ENCODE measurements at places on chromosomes 3 and 15. TPM values are rescaled to one million over a fixed set of nuclear protein-coding genes. Genes with fewer than 3 reads are reported as not detected.
A peak's percentile ranks its signal among the peaks of the same experiment; 100 is the strongest.

- DNase-seq, result no peak
Observed at GRCh38 chr15:78259232-78259631, 5.1 kb upstream of the DNAJA4 start.

DNA sequence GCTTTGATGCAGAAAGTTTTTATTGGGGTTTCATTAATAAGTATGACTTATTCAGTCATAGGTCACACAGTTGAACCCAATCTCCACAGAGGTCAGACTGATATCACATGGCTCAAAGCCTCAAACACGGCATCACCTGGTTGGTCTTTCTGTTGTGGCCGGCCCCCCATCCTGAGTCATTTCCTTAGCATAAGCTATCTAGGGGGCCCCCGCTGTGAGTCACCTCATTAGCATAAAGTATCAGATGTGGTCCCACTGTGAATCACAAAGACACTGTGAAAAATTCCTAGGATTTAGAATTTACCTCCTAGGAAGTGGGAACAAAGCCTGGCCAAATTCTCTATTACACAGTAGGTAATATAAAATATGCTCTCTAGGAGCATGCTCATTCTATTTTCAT lies 502.2 kb downstream of the PYDC2 start:
- no peak for DNase-seq

Gene MST1R
- 0.32 TPM for total RNA-seq

GRCh38 chr3:118262800-118263402 lies 771.7 kb downstream of the IGSF11 start:
- no peak for DNase-seq

DNA sequence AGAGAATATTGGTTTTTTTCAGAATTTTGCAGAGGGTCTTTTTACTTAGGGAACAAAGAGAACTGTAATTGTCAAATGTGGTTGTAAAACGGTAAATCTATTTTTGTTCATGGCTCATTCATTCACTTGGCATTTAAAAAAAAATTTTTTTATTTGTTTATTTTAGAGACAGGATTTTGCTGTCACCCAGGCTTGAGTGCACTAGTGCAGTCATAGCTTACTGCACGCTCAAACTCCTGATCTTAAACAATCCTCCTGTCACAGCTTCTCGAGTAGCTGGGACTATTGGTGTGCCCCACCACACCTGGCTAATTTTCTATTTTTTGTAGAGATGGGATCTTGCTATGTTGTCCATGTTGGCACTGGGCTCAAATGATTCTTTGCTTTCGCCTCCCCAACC lies 301.8 kb downstream of the LPP start:
- no peak for DNase-seq

Gene PDZRN3
- 32.5 TPM for total RNA-seq

DNA sequence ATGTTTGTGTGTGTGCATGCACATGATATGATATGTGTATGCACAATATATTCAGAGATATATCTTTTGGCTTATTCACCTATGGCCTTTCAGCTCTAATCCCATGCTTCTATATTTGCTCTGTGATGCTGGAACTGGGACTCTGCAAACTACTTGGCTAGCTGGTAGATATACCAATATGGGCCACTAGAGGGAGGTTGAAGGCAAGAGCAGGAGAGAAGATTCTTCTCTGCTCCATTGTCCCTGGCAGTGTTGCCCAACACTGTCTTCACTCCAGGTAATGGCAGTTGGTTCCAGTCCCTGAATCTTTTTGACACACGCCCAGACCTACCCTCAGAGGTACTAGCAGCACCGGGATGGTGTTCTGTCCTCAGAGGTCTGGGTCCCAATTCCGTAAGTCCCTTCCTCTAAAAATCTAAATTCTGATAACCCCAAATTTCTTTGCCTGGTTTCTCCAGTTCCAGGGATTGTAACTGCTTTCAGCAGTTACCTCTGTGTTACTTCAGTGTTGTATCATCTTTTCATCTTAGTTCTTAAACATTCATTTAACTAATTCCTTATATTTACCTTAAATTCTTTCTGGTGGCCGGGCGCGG lies 44.7 kb downstream of the GTPBP8 start:
- peak; percentile 61 for DNase-seq

- no peak for DNase-seq
Observed at GRCh38 chr3:195394024-195394423, 48.8 kb downstream of the ACAP2 start.

GRCh38 chr3:65886391-65886790 lies 152.3 kb downstream of the MAGI1 start:
- no peak for DNase-seq

DNA sequence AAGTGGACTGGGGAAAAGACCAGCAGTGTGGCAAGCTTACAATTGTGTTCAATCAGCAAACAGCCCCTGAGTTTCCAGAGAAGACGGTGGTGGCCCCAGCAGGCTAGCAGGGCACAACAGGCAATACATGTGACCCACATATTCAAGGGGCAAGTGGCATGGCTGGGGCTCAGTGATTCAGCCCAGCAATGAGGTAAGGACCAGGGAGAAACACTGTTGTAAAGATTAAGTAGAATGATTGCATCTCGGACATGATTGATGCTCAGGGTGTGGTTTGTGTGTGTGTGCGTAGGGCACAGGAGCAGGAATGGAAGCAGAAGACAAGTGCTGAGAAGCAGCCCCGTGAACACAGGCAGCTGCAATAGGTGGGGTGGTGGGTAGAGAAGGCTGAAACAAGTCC lies 37.9 kb downstream of the KLHL6 start:
- no peak for DNase-seq

GRCh38 chr15:60787837-60788691 lies 309.1 kb upstream of the ICE2 start:
- DNase-seq, result no peak

DNA sequence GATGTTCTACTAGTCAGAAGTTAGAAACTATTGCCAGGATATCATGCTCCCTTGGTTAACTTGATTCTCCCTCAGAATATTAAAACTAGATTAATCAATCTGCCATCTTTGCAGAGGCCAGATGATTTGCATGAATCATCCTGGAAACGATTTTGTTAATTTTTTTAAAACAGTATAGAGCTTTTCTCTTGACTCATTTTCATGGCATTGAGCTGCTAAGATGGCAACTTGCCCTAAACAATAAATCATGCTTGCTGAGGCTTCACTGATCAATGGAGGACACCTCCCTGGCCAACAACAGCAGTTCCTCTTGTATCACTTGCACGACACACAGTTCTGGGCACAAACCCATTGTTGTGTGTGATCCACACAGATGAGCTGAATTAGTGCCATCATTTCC lies 109.1 kb downstream of the COL6A6 start:
- peak; percentile 2 for DNase-seq

DNA sequence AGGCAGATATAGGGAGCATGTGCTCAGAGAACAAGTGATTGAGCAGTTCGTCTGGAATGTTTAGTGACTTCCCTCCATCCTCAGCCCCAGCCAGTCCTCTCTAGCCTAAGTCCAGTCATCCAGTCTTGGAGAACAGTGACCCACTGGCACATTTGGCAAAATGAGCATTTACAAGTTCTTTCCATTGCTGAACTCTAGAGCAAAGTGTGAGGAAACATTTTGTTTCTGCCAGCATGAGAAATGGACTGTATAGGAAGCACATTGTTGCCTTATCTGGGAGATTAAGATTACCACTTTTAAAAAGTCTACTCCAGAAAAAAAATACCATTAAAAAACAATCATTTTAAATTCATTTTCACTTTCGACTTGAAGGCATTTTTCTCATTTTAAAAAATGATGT lies 353.6 kb downstream of the SHQ1 start:
- DNase-seq, result peak; percentile 57

DNA sequence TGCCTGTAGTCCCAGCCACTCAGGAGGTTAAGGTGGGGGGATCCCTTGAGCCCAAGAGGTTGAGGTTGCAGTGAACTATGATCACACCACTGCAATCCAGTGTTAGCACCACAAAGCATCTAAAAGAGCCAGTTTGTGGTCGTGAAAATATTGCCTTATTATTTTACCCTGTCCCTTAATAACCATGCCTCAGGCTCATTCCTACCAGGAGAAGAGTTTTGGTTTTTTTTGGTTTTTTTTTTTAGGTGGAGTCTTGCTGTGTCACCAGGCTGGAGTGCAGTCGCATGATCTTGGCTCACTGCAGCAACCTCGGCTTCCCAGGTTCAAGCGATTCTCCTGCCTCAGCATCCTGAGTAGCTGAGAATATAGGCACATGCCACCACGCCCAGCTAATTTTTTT lies 17.9 kb upstream of the AVEN start:
- DNase-seq, result no peak

DNA sequence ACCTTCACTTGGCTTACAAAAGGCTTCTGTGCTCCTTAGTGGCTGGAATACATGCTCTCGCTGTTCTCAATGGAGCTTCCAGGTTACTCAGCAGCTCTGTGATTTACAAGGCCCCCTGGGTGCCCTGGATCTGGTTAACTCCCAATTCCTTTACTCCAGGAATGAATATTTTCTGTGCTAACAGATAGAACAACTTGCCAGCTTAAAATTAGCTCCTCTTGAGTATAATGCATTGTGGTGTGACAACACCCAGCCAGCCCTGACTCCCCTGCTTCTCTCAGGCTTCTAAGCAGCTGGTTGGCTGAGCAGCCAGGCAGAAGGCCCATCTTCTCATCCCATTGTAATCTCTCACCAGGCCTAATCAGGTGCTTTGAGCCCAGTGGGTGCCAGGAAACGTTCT lies 246.4 kb downstream of the ALCAM start:
- no peak for DNase-seq

GRCh38 chr15:58222679-58223078 lies 84.5 kb downstream of the AQP9 start:
- DNase-seq, result no peak

Gene GOLGA6B
- not detected for total RNA-seq

Gene MLF1
- 6.1 TPM for total RNA-seq

DNA sequence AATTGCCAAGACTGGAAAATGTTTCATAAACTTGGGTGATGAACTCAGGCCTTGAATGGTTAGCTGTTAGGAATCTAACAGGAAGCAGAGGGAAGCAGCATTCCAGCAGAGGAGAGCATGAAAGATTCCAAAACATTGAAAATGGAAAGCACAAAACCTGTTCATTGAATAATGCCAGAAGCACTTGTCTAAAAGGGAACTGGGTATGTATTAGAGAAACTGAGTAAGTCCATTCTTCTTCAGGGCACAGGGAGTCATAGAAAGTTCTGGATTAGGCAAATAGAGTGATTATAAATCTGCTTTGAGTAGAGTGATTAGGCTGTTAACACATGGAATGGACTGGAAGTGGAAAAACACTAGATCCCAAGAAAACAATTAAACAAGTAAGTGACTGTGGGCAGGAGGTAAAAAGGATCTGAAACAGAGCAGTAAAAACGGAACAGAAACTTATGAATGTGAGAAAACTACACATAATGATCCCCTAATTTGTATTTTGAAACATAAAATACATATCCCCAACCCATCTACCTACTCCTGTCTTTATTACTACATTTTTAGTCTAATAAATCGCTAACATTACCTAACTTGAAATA lies 343.4 kb downstream of the TBC1D5 start:
- DNase-seq, result no peak

DNA sequence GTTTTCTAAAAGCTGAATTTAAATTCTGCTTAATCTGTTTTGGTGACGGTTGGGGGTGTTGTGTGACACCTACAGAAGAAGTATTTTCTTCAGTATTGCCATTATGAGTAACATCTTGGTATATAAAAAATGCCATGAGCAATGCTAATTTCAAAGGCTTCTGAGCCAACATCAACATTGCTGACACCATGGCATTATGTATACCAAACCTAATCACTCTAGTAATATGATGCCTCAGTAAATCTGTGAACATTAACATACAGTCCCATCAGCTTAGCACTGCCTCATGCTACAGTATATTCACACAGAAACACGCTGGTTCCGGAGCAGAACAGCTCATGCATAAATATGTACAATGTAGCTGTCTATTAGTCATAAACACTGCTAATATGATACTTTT lies 75.8 kb downstream of the ZPLD1 start:
- no peak for DNase-seq

DNA sequence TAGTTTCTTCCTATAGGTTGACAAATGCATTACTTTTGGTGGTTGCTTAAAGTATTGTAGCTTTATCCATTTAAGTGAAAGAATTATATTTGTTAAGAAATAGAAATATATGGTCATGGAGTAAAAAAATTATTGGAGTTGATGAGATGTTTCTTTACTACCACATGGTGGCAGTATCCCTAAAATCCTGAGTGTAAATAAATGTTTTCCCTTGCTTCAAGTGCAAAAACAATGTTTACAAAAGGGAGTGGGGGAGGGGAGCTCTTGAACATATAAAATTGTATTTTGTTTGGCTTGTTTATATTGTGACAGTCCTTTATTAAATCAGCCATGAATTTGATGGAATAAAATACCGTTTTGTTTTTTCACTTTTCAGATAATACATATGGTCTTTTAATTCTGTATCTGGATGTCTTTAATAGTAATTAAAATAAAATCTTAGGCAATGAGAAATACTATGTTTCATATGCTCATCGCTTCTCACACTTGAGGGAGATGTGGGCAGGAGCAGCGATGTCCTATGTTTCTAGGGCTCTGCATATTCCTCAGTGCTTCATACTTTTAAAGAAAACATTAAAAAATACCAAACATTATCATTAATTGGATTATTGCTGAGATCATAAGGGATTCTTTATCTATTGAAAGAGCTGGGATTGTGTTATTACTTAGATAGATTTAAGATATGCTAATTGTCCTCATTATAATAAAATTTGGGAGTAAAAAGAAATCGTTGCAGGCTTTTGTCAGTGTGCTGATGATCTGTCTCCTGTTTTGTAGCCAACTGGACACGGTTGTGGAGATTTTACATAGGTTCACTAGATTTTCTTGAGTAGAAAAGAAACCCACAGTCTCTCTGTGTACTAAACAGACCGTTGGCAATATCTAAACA lies 349.7 kb downstream of the TUSC7 start:
- peak; percentile 48 for DNase-seq

Gene RGMA
- not detected for total RNA-seq

Gene EBLN2
- 8.6 TPM for total RNA-seq

DNA sequence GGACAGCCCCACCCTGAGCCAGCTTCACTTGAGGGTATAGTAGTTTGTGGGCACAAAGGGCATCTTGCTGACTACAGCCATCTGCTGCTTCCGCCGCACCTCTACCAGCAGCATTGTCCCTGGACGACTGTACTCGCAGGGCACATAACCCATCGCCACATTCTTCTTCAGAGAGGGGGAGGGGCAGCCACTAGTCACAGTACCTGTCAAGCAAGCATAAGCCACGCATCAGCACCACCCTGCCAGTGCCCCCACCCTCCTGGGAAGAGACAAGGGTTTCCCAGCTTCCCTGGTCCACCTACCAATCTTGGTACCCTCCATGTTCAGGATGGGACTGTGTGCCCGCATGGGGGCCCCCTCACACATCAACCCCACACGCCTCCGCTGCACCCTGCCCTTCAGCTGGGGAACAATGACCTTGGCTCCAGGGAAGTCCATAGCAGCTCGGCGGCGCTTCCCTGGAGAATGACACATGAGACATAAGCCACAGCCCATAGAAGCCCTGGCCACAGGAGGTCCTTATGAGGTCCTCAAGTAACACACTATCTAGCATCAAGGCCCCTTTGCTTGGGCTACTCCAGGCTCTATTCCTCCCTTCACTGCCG lies 4.7 kb downstream of the AMT start:
- DNase-seq, result no peak

Data from fibroblast of villous mesenchyme (primary cell).